Hepatic stellate cell (primary cell): ENCODE measurements at places on chromosomes 13 and 19.
A peak's percentile ranks its signal among the peaks of the same experiment; 100 is the strongest.

DNA sequence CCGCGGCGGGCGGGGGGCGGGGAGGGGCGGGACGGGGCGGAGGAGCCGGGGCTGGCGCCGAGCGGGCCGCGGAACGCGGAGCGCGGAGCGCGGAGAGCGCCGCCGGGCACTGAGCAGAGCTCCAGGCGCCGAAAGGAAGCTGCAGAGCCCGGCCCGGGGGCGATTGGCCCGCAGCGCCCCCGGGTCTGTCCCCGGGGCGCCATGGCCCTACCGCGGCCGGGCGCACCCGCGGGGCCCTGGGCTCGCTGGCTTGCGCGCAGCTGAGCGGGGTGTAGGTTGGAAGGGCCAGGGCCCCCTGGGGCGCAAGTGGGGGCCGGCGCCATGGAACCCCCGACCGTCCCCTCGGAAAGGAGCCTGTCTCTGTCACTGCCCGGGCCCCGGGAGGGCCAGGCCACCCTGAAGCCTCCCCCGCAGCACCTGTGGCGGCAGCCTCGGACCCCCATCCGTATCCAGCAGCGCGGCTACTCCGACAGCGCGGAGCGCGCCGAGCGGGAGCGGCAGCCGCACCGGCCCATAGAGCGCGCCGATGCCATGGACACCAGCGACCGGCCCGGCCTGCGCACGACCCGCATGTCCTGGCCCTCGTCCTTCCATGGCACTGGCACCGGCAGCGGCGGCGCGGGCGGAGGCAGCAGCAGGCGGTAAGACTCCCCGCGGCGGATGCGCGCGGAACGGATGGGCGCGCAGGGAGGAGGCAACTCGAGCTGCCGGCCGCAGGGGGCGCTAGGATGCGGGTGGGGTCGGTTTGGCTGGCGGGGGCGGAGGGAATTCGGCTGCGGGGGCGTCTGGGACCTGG, at the start of gene PDE4A:
Gene PDE4A, plus strand, starts transcription at position 95 of the 796 bp plus-strand sequence. Its CDS starts 227 bp downstream, at position 322.
- peak; percentile 59 for DNase-seq

GRCh38 chr13:24149246-24150032, 11.1 kb upstream of the SPATA13 start:
- DNase-seq: no peak

DNA sequence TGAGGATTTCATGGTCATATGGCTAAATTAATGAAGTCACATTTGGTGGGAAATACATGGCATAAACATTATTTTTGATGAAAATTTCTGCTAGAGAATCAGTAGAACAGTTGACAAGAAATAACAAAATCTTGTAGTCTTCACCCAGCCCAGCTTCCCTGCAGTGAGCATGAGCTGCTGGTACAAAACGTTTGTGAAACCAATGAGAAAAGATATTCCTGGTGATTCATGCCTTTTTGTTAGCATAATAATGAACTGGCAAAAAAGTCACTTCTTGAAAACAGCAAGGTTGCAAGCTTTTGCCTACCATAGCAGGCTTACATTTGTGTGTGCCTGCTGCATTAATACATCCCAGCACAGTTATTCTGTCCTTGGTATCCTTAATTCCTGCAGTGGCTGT, 475.9 kb upstream of the HTR2A start:
- DNase-seq: no peak

DNA sequence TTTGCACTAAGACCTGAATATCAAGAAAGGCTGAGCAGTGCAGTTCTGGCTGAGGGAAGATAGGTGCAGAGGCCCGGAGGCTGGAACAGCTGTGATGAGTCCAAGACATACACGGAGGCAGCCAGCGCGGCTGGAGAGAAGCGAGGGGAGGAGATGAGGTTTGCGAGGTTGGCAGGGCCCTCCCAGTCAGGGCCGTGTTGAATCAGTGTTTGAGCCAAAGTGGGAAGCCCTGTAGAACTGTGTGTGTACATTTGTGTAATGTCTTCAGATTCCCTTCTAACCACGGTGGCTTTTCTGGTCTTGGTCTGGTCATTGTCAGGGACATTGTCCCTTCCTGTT, 34.9 kb downstream of the PAK4 start:
- DNase-seq: no peak
